ENCODE measurements at places on chromosomes 16 and 17.

DNA sequence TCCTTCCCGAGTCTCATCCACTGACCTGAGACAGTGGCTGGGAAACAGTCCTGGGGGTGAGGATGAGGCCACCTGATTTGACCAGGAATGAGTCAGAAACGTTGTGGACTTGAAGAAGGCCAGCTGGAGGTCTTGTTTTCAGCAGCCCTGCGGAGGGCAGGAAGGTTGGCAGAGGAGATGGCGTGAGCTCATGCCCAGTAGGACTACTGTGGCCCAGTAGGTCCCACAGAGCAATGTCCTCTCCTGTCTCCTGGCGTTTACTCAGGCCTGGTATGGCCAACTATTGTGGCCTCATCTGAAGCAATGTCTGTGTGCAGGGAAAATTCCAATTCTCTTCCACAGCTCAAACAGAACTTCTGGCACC, 84.1 kb upstream of the DNAJA2 start:
- no peak for DNase-seq

DNA sequence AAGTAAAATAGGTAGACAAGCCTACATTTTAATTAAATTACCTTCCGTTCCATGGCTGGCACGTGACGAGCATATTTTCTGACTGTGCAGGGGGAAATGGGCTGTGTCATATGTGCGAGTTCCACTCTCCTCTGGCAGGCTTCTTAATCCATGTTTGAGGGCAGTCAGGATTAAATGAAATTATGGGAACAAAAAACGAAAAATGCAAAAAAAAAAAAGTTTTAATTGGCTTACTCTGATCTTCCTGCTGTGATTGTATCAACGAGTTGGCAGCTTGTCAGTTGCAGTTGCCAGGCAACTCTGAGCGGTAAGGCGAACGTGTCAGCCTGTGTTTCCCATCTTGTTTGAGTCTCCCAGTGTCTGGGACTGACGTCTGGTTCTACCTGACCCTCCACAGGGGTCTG, 302.9 kb upstream of the XYLT1 start:
- DNase-seq, result no peak

DNA sequence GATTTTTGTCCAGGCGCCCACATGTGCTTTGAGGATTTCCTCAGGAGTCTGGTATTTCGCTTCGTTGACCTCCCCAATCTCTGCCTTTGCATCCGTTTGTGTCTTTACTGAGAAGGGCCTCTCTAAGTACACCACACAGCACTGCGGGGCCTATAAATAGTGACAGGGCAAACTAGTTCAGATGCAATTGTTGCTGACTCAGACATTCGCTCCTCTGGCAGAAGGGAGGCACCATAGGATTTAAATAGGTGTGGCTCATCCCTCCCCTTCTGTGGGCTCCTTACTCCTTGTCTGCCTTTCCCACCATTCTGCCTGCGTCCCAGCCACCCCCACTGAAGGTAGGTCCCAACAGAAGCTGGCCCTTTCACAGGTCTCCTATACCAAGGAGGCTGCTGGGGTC, 192.3 kb downstream of the SHISA9 start:
- DNase-seq, result no peak

DNA sequence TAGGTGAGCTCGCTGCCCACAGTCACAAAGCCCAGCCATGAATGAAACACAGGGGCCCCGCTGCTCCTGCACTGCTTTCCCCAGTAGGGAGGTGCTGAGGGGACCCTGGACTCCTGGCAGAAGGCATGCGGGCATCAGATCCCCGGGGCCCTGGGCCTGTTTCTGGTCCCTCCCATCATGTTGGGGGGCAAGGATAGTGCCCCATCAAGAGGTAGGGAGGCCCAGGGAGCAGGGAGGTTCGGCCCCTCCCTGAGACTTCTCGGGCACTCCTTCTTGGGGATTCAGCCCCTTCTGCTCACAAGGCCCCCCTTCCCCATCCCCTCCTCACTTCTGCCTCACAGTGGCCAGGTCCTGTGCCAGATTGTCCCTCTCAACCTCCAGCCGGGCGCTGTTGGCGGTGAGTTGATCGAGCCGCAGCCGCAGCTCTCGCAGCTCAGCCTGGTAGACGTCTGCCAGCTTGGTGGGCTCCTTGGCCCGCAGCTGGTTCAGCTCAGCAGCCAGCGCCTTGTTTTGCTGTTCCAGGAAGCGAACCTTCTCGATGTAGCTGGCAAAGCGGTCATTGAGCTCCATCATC, 515 bp downstream of the GFAP start:
- DNase-seq, result no peak

- no peak for DNase-seq
Measured at GRCh38 chr16:4917117-4917516, 19.8 kb downstream of the PPL start.

DNA sequence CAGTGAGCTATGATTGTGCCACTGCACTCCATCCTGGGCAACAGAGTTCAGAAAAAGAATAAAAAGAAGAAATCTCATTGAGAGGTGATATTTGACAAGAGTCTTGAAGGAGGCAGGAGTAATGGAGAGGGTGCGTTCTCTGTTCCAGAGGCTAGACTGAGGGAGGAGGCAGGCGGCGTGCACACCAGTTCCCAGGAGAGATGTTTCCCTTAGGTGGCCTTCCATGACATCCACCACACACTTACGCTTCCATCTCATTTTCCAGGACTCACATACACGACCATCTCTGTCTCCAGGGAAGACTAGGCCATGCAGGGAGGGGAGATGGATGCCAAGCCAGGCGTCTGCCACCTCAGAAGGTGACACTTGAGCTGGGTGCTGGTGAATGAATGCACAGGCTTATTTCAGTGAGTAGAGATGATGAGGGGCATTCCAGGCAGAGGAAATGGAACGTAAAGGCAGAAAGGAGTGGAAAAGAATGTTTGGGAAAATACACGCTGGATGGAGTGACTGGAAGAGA, 25.3 kb upstream of the N4BP1 start:
- no peak for DNase-seq

DNA sequence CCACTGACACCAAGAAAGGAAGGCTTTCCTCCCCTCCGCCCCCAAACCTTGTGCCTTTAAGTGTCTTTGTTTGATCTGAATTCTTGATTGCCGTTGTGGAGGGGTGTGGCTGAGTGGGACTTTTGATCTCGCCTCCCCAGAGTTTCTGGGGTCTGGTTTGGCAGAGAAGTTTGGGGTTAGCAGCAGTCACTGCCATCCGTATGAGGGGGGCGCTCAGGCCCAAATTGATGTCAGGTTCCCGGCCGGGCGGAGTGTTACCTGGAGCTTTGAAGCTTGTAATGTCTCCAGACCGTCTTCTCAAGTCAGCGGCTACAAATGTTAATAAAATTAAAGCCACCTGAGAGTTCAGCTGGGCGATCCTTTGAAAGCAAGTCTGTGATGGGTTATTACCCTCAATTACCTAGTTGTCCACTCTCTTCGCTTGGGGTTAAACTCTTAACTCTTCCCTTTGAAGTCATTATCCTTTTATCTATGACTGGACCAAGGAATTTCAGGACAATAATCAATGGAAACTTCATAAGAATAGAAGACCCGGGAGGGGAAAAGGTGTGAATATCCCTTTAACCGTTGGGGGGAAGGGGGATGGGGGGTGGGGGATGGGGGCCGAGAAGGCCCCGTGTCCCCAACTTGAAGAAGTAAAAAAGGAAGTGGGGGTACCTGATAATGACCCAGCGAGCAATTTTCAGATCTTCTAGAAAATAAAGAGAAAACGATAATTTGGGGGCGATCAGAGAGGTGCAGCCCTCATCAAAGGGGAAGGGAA, 31.8 kb upstream of the AXIN2 start:
- no peak for DNase-seq

GRCh38 chr17:50290933-50291332, 16.7 kb downstream of the TMEM92 start:
- DNase-seq, result no peak

DNA sequence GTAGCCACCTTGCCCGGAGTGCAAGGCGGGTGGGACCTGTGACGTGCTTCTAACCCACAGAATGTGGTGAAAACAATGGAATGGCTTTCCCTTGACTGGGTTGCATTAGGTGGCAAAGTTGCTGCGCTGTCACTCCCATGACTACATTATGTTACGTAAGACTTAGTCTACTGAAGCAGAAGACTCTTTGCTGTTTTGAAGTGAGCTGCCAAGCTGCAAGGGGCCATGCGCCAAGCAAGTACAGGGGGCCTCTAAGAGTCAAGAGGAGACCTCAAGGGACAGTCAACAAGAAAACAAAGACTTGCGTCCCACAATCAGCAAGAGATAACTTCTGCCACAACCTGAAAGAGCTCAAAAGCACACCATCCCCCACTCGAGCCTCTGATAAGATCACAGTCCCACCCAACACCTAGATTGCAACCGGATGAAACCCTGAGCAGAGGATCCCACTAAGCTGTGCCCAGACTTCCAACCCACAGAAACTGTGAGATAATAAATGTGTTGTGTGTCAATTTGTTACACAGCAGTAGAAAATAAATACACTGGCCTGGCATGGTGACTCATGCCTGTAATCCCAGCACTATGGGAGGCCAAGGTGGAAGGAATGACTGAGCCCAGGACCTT, 16.5 kb downstream of the ANKRD11 start:
- no peak for DNase-seq

- no peak for DNase-seq
Measured at GRCh38 chr17:29158488-29159275, 21.5 kb downstream of the MYO18A start.

DNA sequence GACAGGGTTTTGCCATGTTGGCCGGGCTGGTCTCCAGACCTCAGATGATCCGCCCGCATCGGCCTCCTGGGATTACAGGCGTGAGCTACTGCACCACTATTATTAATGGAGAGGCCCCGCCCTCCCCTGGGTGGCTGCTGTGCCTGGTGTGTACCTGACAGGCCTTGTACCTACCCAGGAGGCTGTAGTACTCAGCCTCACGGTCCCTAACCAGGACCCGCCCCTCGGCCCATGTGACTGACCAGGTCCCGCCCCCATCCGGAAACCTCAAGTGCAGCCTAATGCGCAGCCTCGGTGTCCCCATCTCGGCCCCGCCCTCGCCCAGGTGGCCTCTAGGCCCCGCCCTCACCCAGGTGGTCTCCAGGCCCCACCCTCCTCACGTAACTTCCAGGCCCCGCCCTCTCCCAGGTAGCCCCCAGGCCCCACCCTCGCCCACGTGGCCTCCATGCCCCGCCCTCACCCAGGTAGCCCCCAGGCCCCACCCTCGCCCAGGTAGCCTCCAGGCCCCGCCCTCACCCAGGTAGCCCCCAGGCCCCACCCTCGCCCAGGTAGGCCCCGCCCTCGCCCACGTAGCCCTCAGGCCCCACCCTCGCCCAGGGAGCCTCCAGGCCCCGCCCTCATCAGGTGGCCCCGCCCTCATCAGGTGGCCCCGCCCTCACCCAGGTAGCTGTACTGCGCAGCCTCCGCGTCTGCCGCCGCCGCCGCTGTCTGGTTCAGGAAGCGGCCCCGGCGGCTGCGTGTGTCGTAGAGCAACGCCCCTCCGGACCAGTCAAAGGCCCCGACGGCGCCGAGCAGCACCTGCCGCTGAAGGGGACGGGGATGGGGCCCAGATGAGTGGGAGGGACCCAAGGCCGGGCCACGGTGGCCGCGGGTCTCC, 31.0 kb downstream of the HASPIN start:
- DNase-seq, result peak; percentile 84

DNA sequence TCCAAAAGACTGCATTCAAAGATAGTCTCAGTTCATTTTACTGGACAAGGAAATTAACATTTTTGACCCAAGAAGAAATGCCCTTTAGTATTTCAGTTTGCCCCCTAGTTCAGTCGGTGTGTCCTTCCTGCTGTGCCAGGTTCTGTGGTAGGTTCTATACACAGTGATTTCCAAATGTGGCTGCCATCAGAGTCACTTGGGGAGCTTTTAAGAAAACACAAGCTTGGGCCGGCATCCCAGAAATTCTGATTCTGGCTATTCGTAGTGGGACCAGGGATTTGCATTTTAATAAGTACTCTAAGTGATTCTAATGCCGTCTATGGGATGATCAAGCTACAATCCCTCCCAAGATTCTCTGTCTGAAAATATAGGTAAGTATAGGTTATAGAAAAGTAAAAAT, 10.2 kb downstream of the RSPRY1 start:
- DNase-seq, result no peak

DNA sequence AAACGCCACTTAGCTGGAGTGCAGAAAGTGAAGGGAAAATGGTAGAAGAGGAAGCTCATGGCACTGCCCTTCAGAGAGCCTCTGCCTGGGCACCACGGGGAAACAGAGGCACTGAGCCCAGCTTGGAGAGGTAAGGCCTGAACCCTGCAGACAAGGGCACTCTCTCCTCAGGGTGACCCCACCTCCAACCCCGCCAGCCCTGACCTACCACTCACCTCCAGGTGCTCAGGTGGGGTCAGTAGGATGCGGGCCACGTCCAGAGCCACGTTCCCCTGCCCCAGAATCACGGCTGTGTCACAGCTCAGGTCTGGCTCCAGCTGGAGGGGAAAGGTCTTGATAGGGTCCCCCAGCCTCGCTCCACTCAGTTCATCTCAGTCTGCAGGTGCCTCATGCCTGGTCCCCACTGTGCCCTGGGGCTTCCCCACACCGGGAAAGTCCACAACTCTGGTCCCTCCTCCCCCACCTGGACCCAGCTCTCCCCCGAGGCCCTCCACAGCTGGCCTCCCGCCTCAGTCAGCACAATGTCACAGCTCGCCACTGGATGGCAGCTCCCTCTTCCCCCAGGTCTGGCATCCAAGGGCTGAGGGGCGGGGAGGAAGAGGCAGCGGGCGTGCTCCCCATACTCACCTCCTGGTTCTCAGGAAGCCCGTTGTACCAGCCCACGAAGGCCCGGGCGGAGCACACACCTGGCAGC, 6.0 kb upstream of the GRIN2C start:
- no peak for DNase-seq

- DNase-seq, result no peak
Measured at GRCh38 chr17:38886643-38887010, 16.8 kb downstream of the LASP1 start.

DNA sequence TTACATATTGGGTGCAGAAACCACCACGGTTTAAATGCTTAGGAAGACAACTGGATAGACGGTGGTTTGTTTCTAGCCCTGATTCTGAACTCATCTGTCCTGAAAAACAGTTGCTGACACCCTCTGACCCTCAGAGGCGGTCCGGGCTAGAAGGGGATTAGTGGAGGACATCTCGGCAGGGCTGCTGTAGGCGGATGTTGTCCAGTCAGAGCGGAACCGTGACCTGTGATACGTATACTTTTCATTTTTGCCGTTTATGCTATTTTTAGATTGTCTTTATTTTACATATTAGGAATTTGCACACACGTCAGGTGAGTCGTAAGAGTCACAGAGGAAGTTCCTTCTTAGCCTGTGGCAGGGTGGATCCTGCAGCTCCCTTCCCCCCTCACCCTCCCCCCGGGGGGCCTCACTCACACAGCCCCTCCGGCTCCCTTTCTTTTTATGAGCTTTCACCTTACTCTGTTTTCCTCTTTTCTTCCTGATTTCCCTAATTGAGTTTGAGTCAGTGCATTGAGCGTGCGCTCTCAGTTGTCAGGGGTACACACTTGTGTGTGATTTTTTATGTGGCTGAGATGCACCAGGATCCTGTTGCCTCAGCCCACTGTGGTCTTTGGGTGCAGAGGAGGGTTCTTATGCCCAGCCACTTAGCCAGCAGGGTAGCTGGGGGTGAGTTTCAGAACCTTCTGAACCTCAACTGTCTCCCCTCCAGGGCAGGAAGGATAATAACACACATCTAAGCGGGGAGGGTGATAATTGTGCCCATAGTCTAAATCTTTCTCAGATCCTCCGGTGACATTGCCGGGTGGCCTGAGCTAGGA, 211.1 kb upstream of the CHMP6 start:
- DNase-seq, result no peak

Measured in iPS DF 19.7 (cell line).